Memory B cell (primary cell): ENCODE measurements at places on chromosomes 11 and 22.

DNA sequence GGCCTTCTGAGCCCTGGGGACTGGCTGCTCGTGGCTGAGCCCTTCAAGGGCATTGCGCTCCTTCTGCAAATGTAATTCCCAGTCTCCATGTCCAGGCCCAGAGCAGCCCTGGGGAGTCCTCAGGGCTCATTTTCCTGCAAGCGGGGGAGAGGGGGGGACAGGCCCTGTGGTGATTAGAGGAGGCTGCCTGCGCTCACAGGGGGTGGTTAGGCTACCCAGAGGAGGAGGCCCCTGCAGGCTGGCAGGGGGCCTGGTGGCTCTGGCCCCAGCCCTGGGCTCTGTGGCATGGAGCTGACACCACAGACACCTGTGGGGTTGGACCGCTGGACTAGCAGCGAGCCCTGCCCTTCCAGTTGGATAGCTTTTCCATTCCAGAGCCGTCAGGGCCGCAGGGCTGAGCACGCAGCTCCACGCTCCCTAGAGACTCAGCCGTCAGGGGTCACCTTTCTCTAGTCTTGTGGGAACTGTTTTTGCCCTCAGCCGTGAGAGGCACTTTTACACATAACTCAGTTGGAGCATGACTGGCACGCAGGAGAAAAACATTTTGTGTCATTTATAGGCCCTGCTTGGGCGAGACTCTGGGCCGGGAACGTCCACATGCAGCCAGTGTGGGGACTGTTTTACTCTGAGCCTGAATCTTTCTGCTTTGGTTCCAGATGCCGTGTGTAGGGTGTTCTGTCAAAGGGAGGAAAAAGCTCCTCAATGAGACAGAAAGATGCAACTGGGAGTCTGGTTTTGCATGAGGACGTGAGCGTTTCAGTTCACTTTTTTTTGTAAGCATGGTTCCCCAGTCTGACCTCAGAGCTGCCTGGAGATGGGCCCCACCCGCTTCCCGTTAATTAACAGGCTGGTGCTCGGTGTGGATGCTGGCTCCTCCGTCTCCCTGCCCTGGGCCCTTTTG is 58.1 kb downstream of the LRP5 start:
- peaks cover 42% of the 10 kb centered on the region for H3K4me1 ChIP-seq
- no peaks in the 10 kb centered on the region for H3K36me3 ChIP-seq
- DNase-seq = peak; percentile 42

- no peak overlapping the region for H3K4me3 ChIP-seq
- no peak for DNase-seq
- no peaks in the 10 kb centered on the region for H3K36me3 ChIP-seq
- no peaks in the 10 kb centered on the region for H3K4me1 ChIP-seq
- no peak overlapping the region for H3K27ac ChIP-seq
Observed at GRCh38 chr11:35558513-35558912, 33.1 kb upstream of the PAMR1 start.

- DNase-seq = no peak
- H3K36me3 ChIP-seq = no peaks in the 10 kb centered on the region
- H3K27me3 ChIP-seq = peaks cover 2% of the 10 kb centered on the region
- H3K4me3 ChIP-seq = peak overlapping the region; percentile 50
- no peak overlapping the region for H3K27ac ChIP-seq
Observed at GRCh38 chr11:35404388-35404775, 15.0 kb downstream of the SLC1A2 start.

DNA sequence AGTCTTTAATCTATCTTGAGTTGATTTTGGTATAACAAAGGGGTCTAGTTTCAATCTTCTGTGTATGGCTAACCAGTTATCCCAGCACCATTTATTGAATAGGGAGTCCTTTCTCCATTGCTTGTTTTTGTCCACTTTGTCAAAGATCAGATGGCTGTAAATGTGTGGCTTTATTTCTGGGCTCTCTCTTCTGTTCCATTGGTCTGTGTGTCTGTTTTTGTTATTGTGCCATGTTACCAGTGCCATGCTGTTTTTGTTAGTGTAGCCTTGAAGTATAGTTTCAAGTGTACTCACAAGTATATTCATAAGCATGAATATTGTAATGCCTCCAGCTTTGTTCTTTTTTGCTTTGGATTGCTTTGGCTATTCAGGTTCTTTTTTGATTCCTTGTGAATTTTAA is 159.6 kb downstream of the TBC1D22A start:
- no peak overlapping the region for H3K4me3 ChIP-seq
- no peaks in the 10 kb centered on the region for H3K27me3 ChIP-seq

- no peak for DNase-seq
- H3K27ac ChIP-seq = peak overlapping the region; percentile 100
- H3K27me3 ChIP-seq = no peaks in the 10 kb centered on the region
- peaks cover 31% of the 10 kb centered on the region for H3K36me3 ChIP-seq
- H3K4me1 ChIP-seq = peaks cover 67% of the 10 kb centered on the region
Observed at GRCh38 chr11:35148163-35148837, 9.3 kb downstream of the CD44 start.

DNA sequence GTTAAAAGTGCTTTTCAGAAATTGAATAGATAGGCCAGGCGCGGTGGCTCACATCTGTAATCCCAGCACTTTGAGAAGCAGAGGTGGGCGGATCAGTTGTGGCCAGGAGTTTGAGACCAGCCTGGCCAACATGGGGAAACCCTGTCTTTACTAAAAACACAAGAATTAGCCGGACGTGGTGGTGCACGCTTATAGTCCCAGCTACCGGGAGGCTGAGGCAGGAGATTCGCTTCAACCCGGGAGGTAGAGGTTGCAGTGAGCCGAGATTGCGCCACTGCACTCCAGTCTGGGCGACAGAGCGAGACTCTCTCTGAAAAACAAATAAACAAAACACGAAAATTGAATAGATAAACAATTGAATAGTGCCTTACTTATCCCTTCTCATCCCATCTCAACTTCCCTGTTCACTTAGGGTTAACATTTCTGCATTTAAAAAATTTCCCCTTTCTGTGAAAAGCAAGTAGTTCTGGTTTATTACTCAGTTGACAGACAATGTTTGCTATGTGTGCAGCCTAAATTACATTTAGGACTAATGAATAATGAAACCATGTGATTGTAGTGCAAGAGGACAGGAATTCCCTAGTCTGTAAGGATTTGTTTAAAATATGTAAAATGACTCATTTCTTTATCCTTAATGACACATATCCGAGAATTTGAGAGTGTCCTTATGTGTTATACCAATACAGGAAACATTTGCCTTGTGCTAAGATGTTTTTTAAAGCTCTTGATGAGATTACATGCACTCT is 6.0 kb downstream of the RNF169 start:
- H3K4me3 ChIP-seq = no peak overlapping the region
- peaks cover 6% of the 10 kb centered on the region for H3K36me3 ChIP-seq
- H3K27ac ChIP-seq = peak overlapping the region; percentile 62
- peaks cover 32% of the 10 kb centered on the region for H3K4me1 ChIP-seq
- no peaks in the 10 kb centered on the region for H3K27me3 ChIP-seq
- no peak for DNase-seq

DNA sequence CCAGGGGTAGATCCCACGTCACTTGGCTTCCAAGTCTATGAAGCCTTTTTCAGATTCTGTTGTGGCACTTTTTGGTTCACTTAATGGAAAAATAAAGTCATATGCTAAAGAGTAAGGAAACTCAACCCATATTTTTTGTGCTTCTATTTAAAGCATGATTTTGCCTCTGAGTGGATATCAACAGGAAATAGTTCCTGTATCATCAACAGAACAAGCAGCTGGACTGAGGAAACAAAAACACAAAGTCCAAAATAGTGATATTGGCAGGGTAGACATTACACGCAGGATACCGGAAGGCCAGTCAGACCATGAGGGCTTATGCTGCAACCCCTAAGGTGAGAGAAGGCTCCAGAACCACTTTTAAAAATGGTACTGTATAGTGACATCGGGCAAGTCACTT is 248.3 kb upstream of the ANO5 start:
- DNase-seq = no peak
- H3K4me3 ChIP-seq = no peak overlapping the region
- no peak overlapping the region for H3K27ac ChIP-seq
- H3K36me3 ChIP-seq = no peaks in the 10 kb centered on the region
- H3K4me1 ChIP-seq = no peaks in the 10 kb centered on the region

- DNase-seq = no peak
- peaks cover 5% of the 10 kb centered on the region for H3K36me3 ChIP-seq
- peak overlapping the region; percentile 58 for H3K27ac ChIP-seq
- H3K27me3 ChIP-seq = no peaks in the 10 kb centered on the region
- peaks cover 10% of the 10 kb centered on the region for H3K4me1 ChIP-seq
Observed at GRCh38 chr22:20130319-20130718, 1.3 kb upstream of the ZDHHC8 start.

DNA sequence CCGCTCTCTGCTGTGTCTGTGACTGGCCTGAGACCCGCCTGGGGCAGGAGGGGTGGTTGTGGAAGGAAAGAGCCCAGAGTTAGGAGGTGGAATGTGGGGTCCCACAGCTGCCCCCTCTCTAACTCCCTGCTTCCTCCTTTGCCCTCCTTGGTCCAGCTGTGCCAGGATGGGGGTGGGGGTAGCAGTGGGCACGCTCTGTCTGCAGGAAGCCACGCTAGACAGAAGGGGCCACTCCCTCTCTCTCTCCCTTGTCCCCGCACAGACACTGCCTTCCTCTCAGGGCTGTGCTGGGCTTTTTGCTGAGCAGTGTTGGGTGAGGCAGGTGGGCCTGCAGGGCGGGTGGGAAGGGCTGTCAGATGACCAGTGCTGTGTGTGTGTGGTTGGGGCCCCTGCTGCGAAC is 2.0 kb upstream of the SOX10 start:
- H3K4me3 ChIP-seq = no peak overlapping the region
- no peak overlapping the region for H3K27ac ChIP-seq
- H3K4me1 ChIP-seq = no peaks in the 10 kb centered on the region
- no peak for DNase-seq
- no peaks in the 10 kb centered on the region for H3K27me3 ChIP-seq
- peaks cover 5% of the 10 kb centered on the region for H3K36me3 ChIP-seq

- H3K4me3 ChIP-seq = peak within 1 kb of the TSS; percentile 15
- peaks cover 33% of the 10 kb centered on the region for H3K27me3 ChIP-seq
- H3K27ac ChIP-seq = no peak within 1 kb of the TSS
- DNase-seq = no peak
- H3K36me3 ChIP-seq = peaks cover 6% of the 10 kb centered on the region
Observed at GRCh38 chr11:72244060-72244360, at the start of gene PHOX2A. Gene PHOX2A, minus strand, starts transcription at chr11:72244176. Its CDS starts 172 bp downstream, at chr11:72244004.

DNA sequence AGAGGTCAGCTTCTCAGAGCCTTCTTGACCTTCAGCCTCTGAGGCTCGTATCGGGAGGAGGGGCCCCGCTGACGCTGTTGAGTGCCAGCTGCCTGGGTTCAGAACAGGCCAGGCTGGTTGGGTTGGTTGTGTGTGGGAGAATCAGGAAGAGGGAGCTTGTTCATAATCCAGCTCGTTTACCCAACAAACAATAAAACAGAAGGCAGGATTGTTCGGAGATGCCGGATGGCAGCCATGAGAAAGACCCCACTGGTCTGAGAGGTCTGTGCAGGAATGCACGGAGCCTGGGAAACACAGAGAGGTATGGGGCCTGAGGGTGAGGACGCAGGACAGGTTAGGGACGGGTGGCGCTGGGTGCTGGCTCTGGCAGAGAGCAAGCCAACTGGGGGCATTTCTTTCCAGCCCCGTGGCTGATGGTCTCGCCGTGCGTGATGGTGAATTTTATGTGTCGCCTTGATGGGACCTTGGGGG is 31.6 kb upstream of the SHANK2 start:
- H3K27ac ChIP-seq = no peak overlapping the region
- H3K27me3 ChIP-seq = peaks cover 8% of the 10 kb centered on the region
- H3K4me1 ChIP-seq = no peaks in the 10 kb centered on the region
- no peak overlapping the region for H3K4me3 ChIP-seq

- H3K36me3 ChIP-seq = peaks cover 7% of the 10 kb centered on the region
- DNase-seq = no peak
- peaks cover 49% of the 10 kb centered on the region for H3K4me1 ChIP-seq
- H3K27ac ChIP-seq = no peak overlapping the region
- H3K27me3 ChIP-seq = no peaks in the 10 kb centered on the region
Observed at GRCh38 chr11:35681163-35681767, 18.7 kb downstream of the TRIM44 start.

GRCh38 chr11:55726715-55727324 is 46.4 kb upstream of the OR5D13 start:
- no peak overlapping the region for H3K4me3 ChIP-seq
- H3K27ac ChIP-seq = no peak overlapping the region
- no peaks in the 10 kb centered on the region for H3K27me3 ChIP-seq
- no peaks in the 10 kb centered on the region for H3K4me1 ChIP-seq

DNA sequence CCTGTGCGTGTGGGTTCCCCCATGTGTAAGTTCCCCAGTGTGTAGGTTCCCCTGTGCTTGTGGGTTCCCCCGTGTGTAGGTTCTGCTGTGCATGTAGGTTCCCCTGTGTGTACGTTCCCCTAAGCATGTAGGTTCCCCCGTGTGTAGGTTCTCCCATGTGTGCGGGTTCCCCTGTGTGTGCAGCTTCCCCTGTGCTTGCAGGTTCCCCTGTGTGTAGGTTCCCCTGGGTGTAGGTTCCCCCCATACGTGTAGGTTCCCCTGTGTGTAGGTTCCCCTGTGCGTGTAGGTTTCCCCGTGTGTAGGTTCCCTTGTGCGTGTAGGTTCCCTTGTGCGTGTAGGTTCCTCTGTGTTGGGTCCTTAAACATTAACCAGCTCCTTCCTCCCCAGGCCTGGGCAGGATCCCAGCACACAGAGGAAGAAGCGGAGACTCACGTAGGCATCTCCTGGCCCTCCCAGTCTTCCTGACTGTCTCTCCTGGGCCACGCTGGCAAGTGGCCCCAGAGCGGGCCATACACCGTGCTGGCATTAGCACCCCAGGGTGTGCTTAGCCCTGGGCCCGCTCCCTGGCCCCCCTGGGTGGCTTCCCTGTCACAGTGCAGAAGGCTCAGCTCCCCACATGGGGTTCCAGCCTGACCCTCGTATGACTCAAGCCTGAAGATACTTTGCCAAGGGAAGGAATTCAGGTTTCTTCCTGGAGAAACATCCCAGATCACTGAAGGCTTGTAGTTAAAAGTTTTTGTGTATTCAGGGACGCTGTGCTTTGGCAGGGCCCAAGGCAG is 2.8 kb upstream of the GRAMD4 start:
- H3K27me3 ChIP-seq = no peaks in the 10 kb centered on the region
- no peak for DNase-seq
- no peak overlapping the region for H3K27ac ChIP-seq
- no peak overlapping the region for H3K4me3 ChIP-seq

DNA sequence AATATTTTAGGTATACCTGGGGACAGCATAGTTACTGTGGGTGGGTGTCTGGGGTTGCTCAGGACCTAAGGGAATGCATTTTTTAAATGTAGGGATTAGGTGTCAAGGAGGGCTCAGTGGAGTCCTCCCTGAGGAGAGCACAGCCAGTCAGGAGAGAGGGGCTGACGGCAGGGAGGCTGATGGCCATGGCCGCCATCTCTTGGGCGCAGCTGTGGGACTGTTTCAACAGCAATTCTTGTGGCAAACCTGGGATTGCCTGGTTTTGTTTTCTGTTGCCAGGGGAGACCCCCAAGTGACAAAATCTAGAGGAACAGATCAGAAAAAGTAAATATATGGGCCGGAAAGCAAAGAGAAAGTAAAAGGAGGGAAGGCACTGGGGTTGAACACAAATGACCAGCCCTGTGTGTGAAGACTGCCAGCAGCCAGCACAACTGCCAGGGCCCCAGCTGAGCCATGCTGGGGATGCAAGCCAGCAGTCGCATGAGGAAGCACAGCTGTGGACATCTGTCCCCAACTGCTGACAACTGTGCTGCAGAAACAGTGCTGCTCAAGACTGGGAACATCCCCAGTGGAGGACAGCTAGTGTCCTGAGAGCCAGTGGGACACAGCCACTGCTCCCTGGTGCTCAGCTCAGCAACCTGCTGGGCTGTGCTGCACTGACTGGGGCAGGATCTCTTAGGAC is 10.5 kb downstream of the MIF start:
- H3K4me3 ChIP-seq = no peak overlapping the region
- peaks cover 9% of the 10 kb centered on the region for H3K36me3 ChIP-seq
